ENCODE measurements at places on chromosomes 12 and 14.

- DNase-seq, result peak; percentile 28
These were observed 426.5 kb upstream of the OR4E1 start for GRCh38 chr14:22099942-22100763.

DNA sequence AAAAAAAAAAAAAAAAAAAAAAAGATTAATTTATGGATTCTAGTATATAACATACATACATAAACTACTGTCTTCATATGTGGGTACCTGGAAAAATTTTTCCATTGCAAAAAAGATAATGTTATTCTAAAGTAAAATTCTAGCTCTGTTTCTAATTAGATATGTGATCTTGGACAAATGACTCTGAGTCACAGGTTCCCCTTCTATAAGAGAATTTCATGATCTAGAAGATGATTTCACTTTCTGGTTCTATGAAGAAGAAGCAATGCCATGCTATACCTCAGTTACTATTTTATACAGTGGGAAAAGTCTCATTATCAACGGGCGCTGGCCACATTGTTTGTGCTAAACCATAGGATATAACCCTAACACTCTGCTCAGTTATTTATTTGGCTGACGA is 351.3 kb downstream of the ZFP36L1 start:
- no peak for DNase-seq

DNA sequence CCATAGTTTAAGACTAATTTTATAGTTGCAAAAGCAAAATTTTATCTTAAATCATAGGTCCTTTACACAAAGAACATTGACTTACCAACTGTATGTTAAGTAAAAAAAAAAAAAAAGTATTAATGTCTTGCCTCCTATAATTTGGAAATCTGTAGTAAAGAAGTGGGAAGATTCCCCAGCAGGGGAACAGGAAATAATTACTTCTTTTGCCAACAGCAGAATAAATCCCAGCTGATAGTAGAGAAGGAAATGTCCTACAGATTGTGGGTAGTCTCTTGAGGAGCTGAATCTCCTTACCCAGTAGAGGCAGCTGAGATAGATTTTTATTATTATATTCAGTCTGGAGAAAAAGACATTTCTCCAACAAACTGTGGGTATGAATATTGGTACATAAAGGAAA is 193.7 kb downstream of the SLC6A15 start:
- no peak for DNase-seq

DNA sequence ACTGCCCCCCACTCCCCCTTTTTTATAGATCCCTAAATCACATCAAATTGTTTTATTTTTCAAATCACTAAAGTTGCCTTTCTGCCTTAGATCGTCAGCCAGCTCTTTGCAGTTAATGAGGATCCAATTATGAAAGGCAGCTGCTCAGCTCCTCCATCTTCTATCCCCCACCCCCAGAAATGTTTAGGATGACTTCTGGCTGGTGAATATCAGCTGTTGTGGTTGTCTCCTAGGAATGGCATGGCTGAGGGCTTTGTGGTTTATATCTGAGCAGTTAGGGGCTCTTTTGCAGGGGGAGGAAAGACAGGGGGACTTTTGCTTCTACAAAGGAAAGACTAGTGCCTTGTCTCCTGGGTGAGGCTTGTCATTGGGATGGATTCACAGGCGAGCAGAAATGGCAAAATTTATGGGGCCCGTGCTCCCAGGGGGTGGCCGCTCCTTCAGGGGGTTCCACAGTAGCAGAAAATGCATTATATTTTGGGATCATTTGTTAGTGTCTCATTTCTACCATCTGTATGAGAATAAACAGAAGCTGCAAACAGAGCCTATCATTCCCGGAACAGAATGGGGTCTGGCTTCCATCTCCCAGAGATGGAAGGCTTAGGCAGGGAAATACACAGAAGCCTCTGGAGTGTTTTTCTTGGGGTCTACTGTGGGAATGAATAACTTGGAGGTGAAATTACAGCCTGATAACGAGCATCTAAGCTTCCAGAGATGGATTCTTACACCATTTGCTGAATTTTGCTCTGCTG is 6.5 kb downstream of the JDP2 start:
- DNase-seq, result no peak

DNA sequence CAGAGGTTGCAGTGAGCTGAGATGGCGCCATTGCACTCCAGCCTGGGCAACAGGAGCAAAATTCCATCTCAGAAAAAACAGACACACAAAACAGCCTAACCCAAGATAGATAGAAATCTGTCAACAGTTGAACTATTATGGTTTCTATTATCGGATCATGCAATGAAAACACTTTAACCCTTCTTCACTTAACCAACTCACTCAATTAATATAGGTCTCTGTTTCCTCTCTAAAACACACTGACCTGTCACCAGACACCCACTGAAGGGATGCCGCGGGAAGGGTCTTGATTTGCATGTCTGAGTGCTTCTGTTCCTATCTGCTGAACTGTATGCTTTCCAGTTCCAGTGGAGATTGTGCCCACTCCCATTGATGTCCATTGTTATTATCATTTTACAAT is 38.0 kb upstream of the NUDT4 start:
- DNase-seq, result no peak

DNA sequence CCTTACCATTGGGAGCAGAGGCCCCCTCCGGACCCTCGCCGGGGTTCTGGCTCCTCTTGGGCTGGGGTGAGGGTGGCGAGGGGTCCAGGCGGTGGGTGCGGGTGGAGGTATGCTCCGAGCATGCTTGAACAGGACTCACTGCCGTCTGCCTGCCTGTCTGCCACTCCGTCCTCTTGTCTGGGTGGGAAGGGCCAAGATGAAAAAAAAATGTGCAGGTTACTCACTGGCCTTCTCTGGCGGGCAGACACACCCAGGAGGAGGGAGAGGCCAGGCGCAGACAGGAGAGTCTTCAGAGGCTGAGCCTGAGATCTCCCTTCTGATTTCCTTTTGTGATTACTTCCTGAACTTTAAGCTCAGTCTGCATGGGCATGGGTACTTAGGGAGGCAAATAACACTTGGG is 76.1 kb downstream of the STON2 start:
- no peak for DNase-seq

- no peak for DNase-seq
These were observed 6.1 kb downstream of the RHOF start for GRCh38 chr12:121787063-121788025.

Data from activated CD4-positive, alpha-beta T cell treated with anti-CD3 and anti-CD28 coated beads, Interleukin-2, amount 50 U/mL, for 24 hours (primary cell).